ENCODE measurements at places on chromosomes 16 and 17. TPM values are rescaled to one million over a fixed set of nuclear protein-coding genes. Genes with fewer than 3 reads are reported as not detected.

The SLC5A11 gene
- not detected for total RNA-seq

The NLK gene
- total RNA-seq = 11.3 TPM

The MYOCD gene
- not detected for total RNA-seq

The CES1 gene
- total RNA-seq = not detected

The DRC3 gene
- total RNA-seq = not detected

The SETD6 gene
- total RNA-seq = 24.7 TPM

The CX3CL1 gene
- not detected for total RNA-seq

The KCNJ18 gene
- total RNA-seq = not detected

The KCNAB3 gene
- total RNA-seq = 9.9 TPM

The KRT39 gene
- total RNA-seq = not detected

The USH1G gene
- total RNA-seq = not detected

The CLEC18C gene
- 0.39 TPM for total RNA-seq

The HOXB3 gene
- total RNA-seq = 3.8 TPM

The ZNF764 gene
- total RNA-seq = 14.6 TPM

The HOXB7 gene
- 0.64 TPM for total RNA-seq

The COG8 gene
- 42.9 TPM for total RNA-seq

The ASPHD1 gene
- total RNA-seq = 2.2 TPM

The EVPLL gene
- total RNA-seq = not detected

Measured in activated T-helper 2 cell treated with anti-CD3 and anti-CD28 coated beads, Interferon-gamma antibody, Interleukin-2, Interleukin-4, amounts not matched to agents 10 μg/mL and 5 μg/mL and 100 μg/mL, durations not matched to agents 14 hours and 24 hours and 36 hours (primary cell).